ENCODE measurements at places on chromosomes 5 and 9.

DNA sequence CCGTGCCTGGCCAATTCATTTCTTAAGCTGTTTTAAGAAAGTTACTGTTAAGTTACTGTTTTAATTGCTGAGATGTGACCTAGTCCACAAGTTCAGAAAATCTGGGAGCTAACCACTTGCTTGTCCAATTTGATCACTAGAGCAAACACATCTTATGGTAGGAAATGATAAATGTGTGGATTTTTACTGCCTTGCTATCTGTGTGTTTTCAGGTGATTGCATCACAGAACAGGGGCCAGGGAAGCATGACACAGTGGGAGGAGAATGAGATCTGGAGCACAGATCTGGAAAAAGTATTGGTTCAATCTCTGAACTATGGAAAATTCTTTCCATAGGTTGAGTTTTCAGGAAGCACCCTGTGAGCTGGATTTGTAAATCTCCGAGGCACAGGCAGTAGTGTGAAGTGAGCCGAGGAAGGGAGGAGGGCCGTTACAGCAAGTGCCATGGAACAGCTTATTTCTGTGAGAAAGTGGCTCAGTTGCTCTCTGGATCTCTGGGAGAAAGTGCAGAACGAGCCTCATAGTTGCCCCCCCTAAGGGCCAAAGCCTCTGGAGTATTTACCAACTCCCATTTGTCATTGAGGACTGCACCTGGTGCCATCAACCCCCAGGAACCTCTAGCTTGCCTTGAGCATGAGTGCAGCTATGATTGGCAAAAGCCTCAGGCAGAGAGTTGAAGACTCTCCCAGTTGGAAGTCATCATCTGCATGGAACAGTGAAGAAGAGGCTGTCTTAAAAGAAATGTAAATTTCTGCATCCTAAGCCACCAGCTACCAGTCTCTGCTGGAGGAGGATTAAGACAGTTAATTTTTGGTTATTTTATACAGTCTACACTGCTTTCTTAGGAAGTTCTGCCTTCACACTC is 161.8 kb upstream of the CLINT1 start:
- DNase-seq = no peak

GRCh38 chr5:158522776-158523175 is 576.9 kb downstream of the EBF1 start:
- DNase-seq = no peak

DNA sequence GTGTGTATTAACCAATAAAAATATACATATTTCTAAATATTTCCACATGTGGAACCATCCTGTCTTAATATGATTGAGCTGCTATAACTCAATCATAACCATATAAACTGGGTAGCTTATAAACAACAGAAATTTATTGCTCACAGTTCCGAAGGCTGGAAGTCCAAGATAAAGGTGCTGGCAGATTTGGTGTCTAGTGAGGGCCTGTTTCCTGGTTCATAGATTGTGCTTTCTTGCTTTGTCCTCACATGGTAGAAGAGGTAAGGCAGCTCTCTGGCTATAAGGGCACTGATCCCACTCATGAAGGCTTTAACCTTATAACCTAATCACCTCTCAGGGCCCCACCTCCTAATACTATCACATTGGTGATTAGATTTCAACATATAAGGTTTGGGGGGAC is 14.0 kb upstream of the PRKAA1 start:
- no peak for DNase-seq

DNA sequence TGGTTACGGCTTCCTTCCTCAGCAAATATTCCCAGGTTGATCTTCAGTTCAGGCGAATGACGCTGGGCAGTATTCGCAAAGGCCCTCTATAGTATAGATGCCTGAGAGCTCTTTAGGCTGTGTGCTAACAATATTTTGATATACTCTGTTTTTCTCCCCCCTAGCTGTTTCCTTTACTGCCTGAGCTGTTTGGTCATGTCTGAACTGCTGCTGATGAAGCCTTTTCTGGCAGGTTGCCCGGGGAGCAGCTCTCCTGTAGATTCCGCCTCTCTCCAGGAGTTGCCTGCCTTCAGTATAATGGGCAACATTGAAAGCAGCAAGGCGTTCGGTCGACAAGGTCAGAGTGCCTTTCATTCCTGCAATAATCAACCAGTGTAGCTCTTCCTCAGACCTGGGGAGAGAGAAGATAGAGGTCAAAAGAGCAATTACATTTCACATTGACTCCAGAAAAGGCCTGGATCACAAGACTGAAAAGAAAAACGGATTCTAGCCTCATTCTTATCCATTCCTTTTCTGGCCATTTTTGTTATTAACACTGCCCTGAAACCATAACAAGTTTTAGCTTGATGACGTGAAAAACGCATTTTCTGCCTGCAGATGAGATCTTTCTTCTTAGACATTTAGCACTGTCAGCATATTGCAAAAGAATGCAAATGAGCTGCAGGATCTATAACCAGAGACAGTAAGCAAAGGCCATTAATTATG is 60.1 kb upstream of the ZNF608 start:
- DNase-seq = no peak

- DNase-seq = no peak
Observed at GRCh38 chr9:131804826-131805225, 65.0 kb upstream of the RAPGEF1 start.

DNA sequence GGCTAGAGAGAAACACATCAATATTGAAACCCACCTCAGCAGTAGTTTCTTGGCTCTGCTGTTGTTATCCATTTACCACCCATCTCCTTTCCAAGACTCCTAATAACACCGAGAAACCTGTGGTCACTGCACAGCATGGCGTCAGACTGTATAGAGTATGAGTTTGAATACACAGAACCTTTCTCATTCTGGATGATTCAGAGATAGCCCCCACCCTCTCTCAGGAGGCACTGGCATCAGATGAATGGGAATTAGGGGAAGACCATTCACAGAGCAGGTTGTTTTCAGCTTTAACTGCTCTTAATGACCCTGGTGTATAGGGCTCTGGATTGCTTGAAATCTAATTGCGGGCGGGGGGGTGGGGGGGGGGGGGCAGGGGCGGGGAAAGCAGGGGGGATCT is 86.7 kb downstream of the GPR21 start:
- no peak for DNase-seq
